Type B pancreatic cell (in vitro differentiated cells): ENCODE measurements at places on chromosomes 5 and 9. TPM values are rescaled to one million over a fixed set of nuclear protein-coding genes. Genes with fewer than 3 reads are reported as not detected.

DNA sequence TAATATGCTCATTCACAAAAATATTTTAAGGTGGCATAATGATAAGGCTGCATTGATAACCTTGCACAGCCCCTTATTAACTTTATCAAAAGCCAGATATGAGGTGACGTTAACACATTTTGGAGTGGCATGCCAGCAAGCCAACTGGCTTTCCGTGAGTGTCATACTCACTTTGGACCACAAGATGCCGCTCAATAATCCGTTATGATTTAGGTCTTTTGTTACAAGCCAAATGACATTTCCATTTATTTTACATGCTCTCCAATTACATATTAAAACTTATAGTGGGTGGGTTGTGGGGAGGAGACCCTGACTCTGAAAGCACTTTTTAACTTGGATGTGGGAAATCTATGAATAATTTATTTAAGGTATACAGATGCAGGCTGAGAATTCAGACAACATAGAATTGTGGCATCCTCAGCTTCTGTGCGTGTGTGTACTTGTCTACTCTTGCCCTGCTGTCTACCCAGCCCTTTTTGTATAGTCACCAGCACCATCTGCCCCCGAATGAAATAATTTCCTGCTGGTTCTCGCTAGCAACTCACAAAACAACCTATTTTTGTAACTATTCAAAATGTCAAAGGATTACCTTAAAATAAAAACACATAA, 305.1 kb downstream of the PSAT1 start:
- DNase-seq = no peak

GRCh38 chr5:68423154-68423811, 207.7 kb downstream of the PIK3R1 start:
- DNase-seq = no peak

GRCh38 chr5:94749042-94749441, 130.6 kb downstream of the SLF1 start:
- no peak for DNase-seq

- no peak for DNase-seq
Measured at GRCh38 chr9:82799286-82799685, 263.7 kb downstream of the RASEF start.

GRCh38 chr5:53068291-53068836, 41.2 kb downstream of the MOCS2 start:
- no peak for DNase-seq

DNA sequence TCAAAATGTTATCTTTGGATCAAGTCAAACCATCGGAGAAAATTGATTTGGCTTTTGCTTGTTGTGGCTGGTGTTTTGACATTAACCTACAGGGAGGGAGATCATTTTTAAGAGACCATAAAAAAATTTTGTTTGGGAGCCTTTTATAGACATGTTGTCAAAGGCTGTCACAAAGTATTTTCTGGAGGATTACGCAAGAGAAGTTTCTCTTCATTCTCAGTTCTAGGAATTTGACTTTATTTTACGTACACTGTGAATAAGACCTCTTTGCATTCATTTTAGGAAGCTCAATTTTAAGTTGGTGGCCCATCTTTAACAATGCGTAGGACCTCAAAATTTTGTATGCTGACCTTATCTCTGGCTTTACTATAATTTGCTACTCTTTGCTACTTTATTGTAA, 50.2 kb upstream of the SLC44A1 start:
- DNase-seq = no peak

DNA sequence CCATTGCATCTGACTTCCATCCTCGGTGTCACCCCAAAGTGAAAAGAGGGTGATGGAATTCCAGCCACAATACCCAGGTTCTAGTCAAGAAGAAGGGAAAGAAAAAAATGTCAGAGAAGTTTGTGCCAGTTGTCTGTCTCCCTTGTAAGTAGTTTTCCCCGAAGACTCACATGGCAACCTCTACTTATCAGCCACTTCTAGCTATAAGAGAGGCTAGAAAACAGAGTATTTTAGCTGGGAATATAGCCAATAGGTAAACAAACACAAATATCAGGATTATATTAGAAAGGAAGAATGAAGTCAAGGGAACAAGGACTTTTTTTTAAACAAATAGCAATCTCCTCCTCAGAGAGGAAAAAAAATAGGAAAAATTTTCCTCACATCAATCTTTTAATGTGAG, 12.2 kb upstream of the ISL1 start:
- DNase-seq = no peak

DNA sequence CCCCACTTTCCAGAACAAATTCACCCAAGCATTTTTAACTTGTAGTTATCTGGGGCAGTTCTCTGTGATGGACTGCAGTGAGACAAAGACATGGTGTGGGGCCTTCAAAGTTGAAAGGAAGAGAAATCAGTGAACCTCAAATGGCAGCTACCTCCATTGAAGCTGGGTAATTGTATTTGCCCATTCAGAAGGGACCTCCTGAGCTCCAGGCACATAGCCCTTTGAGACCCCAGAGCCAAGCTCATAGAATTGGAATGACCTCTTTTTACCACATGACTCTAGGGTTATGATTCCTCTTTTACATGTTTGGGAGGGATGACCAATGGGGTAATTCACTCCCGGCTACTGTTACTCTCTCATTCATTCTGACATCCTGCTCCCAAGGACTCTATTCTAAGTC, 368.4 kb upstream of the ITGA1 start:
- no peak for DNase-seq

GRCh38 chr9:33884856-33885701, 68.1 kb downstream of the UBE2R2 start:
- no peak for DNase-seq

GRCh38 chr5:95072281-95072680, 212.6 kb downstream of the MCTP1 start:
- no peak for DNase-seq

GRCh38 chr5:35146406-35146805, 83.9 kb downstream of the PRLR start:
- DNase-seq = no peak

- no peak for DNase-seq
Measured at GRCh38 chr5:132601071-132601728, 44.4 kb downstream of the RAD50 start.

SLC46A2 gene
- 0.14 TPM in 1 of 2 replicates, not detected in the other for total RNA-seq

PCDHGA7 gene
- total RNA-seq = 0.31 and 0.40 TPM in 2 replicates

TMC1 gene
- total RNA-seq = not detected in 2 replicates

PKD2L2 gene
- total RNA-seq = not detected in 2 replicates

SPATA31D4 gene
- total RNA-seq = not detected in 2 replicates
